ENCODE measurements at places on chromosomes 6 and 20.

DNA sequence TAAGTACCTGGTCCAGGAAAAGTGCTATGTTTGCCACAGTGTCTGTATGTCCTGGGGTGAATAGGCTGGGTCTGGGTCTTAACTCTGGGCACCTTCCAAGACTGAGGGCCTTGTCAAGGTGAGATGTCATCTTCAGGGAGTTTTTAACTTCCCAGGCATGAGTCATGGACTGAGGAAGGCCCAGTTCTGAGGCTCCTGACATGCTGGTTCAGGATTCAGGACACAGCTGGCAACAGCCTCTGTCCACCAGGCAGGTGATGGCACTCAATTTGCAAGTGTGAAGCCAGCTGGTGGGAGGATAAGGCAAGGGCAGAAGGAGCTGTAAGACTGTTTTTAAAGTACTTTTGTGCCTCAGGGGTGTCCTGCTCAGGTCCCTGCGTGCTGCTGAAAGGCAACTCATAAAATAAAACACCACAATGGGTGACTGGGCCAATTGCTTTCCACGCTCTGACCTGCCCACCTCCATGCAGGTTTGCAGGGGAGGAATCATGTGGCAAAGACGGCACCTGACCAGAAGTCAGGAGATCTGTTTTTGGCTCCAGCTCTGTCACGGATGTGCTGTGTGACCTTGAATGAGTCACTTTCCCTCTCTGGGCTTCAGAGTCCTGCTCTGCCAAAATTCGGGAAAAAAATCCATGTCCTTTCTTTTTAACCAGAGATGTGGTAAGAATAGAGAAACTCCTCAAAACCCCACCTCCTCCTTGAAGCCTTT lies 4.9 kb upstream of the PACSIN1 start:
- DNase-seq: no peak

DNA sequence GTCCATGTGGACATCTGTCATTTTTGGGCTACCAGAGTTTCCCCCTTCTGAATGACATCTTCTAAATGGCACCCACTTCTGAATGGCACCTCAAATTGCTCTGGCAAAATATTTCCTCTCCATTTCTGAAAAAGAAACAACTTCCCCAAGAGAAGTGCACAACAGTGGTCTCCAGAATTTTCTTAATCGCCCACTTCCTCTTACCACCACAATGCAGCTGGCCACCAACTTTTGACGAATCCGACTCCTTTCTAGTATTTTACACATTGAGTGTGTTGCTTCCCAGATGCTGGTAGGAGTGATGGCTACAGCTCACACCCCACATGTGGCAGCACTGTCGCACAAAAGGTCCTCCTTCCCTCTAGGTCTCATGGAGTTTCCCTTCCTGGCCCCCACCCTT lies 216.1 kb downstream of the FOXA2 start:
- no peak for DNase-seq

- DNase-seq: no peak
These were observed 3.7 kb downstream of the AKAP12 start for GRCh38 chr6:151243481-151243880.

DNA sequence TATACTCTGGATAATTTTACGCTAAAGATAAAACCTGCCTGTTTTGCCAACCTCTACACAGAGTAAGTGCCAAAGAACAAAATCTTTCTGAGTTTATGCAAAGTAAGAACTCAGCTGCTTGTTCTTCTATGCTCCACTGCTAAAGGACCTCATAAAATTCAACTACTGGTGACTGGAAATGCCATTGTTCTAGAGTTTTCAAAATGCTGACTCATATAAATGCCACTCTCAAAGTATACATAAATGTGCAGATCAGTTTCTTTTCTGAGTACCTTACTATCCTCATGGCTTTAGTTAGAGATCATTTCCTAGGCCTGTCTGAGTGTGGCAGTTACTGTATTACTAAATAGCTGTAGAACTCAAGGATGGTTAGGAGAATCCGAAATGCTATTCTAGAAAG lies 45.6 kb downstream of the LYRM4 start:
- no peak for DNase-seq

- no peak for DNase-seq
These were observed 22.5 kb upstream of the ARFGEF2 start for GRCh38 chr20:48898896-48899530.

GRCh38 chr6:2190661-2191389 lies 54.6 kb downstream of the GMDS start:
- DNase-seq: no peak

DNA sequence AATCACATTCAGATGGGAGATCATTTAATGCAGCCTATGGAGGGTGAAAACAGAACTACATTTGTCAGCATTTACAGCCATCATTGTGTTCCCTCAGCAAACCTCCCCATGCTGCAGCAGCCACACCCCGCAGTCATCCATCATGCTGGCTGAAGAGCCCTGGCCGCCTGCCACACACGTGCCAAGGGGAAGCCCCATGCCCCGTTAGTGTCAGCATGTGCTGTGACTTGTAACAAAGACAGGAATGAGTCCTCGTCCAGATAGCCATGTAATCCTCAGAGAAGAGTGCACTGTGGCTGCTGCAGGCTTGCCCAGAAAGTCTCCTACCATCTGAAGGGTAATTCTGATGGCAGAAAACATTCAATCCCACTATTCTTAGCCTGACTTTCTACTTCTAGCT lies 1097.8 kb downstream of the KIF16B start:
- DNase-seq: no peak

DNA sequence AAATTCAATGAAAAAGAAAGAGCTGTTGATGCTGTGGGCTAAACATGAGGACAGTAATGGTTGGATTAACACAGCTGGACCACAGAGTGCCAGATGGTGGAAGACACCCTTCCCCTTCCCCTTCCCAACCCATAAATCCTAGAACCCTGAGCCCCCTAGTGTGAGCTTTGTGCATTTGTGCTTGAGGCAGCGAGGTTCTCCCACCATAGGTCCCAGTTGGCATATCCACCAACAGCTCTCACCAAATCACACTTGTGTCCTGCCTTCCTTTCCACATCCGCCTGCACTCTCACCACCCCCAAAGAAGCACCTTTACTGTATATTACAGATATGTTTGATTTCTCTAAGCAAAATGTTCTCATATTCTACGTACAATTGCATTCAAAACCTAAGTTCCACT lies 32.8 kb upstream of the HBS1L start:
- DNase-seq: no peak

- DNase-seq: no peak
These were observed 32.8 kb upstream of the PTPN1 start for GRCh38 chr20:50477239-50477872.

GRCh38 chr6:146923205-146923833 lies 280.9 kb upstream of the STXBP5 start:
- DNase-seq: no peak

GRCh38 chr6:98633886-98634285 lies 200.5 kb upstream of the POU3F2 start:
- no peak for DNase-seq

DNA sequence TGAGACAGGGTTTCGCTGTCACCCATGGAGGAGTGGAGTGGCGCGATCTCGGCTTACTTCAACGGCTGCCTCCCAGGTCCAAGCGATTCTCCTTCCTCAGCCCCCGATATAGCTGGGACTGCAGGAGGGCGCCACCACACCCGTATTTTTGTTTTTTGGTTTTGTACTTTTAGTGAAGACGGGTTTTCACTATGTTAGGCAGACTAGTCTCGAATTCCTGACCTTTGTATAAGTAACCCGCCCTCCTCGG lies 115.4 kb upstream of the BTN3A2 start:
- no peak for DNase-seq

GRCh38 chr6:82260997-82261732 lies 13.6 kb upstream of the IBTK start:
- no peak for DNase-seq

DNA sequence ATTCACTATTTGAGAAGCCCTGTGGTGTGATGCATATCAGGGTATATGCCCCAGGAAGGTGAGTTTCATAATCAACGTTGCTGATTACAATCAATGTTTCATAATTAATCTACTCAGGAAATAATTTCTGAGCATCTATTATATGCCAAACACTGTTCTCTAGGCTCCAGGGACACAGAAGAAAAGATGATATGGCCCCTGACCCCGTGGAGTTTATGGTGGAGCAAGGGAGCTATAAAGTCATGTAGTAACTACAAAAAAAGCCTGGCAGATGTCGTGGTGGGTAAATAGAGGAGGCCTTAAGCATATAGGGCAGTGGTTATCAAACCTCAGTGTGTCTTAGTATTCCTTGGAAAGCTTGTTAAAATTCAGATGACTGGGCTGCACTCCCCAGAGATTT lies 40.1 kb upstream of the BCAS1 start:
- DNase-seq: no peak

Measured in AG09319 (cell line).